ENCODE measurements at places on chromosomes 12 and 14.

- DNase-seq: no peak
Measured at GRCh38 chr12:89280833-89281538, 71.3 kb downstream of the DUSP6 start.

DNA sequence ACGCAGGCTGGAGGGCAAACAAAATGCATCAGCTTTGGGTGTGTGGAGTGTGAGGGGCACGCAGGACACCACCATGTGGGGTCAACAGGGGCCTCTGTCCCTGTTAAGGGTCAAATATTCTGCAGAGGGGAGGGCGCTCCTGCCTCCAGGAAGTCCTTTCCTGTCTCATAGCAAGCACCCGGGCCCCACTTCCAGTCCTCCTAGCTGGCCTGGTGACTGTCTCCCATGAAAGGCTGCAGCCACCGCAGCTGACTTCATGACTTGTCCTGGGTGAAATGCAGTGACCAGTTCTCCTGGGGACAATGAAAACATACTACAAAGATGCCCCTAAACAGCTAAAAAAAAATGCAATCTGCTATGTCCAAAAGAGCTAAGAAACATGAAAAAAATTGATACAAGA, 53.6 kb downstream of the LGMN start:
- DNase-seq: no peak

DNA sequence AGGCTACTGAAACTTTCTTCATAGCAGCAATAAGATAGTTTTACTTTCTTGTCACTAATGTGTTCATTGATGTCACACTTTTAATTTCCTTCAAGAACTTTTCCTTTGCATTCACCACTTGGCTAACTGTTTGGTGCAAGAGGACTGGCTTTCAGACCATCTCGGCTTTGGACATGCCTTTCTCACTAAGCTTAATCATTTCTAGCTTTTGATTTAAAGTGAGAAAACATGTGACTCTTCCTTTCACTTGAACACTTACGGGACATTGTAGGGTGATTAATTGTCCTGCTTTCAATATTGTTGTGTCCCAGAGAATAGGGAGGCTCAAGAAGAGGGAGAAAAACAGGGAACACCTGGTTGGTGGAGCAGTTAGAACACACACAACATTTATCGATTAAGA, 41.9 kb downstream of the IFNG start:
- DNase-seq: no peak

DNA sequence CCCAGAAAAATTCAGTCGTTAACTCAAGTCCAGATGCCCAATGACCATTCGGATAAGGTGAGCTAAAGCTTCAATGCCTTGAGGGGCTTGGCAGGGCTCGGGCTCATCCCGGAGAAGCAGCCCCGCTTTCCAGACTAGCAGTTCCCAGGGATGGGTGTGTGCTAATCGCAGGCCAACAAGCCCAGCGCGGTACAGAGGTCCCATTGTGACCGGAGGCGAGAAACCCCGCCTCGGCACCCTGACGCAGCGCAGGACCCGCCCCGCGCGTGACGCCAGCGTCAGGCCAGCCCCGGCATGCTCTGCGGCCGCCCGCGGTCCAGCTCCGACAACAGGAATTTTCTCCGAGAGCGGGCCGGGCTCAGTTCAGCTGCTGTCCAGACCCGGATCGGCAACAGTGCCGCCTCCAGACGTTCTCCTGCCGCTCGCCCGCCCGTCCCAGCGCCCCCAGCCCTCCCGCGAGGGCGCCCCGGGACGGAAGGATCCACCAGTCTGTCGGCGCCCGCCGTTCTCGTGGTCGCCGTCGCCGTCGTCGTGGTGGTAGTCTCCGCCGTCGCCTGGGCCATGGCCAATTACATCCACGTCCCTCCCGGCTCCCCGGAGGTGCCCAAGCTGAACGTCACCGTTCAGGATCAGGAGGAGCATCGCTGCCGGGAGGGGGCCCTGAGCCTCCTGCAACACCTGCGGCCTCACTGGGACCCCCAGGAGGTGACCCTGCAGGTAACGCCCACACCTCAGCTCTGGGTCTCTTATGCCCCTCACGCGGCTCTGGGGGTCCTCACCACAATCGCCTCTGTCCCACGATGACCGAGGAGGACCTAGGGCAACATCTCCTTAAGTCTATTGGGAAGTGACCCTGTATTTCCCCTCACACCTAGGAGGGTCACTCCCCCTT, at the start of gene ETNK1:
ETNK1 (plus strand) TSS at position 302 of the 892 bp plus-strand sequence; CDS start at position 562, 260 bp downstream.
- DNase-seq: peak; percentile 41

DNA sequence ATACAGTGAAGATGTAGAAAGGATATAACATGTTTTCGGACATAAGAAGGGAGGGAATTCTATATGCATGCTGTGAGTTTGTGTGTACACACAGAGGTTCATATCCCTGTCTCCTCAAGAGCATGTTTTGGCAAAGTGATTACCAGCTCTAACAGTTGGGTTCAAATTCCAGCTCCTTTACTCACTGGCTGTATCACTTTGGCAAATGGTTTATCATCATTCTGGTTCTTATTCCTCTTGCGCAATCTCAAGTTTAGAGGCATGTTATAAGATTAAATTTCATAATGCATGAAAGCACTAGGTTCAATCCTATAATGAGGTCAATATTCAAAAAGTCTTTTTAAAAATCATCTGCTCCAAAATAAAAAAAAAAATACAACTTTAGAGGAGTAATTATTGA, 107.7 kb upstream of the LRFN5 start:
- no peak for DNase-seq

DNA sequence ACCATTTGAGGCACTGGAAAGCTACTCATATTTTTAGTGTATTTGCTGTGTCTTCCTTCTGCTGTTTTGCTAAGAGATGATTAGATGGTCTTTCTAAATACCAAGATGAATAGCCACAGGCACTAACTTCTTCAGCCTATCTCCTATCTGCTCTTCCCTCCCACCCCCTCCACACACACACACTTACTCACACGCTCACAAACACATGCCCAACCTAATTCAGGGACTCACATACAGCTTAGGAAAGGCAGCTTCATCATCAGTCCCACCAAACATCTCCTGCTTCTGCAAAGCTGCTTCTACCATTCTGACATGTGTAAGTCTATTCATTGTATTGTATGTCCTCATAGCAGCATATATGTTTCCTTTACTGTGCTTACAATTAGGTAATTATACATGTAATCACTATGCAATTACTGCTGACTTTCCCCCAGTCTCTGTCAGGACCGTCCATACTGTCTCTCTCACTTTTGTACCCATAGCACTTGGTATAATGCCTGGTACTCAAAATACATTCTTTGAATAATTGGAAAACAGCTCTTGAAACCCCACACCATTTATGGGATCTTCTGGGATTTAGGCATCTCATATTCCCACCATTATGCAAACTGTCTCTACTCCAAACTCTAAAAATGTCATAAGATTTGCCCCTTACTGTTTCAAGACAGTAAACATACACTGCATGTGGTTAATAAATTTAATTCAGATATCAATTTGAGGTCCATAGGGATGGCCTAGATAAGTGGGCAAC, 83.3 kb upstream of the HIF1A start:
- DNase-seq: no peak

- DNase-seq: no peak
Measured at GRCh38 chr14:103923863-103924262, 4.4 kb upstream of the TDRD9 start.

DNA sequence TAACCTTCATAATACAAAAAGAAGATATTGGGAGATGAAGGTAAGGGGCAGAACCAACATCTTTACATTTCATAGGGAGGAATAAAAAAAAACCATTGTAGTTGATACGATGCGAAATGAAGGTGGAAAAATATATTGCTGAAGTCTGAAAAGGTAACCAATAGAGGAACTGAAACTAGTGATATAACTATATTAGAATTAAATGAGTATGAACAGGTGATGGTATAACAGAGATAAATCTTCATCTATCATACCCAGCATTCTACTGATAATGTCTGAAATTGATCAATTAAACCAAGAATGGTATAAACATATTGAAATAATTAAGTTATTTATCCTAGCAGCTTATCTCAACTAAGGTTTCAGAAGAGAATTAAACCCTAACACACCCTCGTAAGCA, 332.1 kb downstream of the NELL2 start:
- no peak for DNase-seq

- DNase-seq: no peak
Measured at GRCh38 chr14:44279357-44279756, 227.7 kb downstream of the FSCB start.

- DNase-seq: no peak
Measured at GRCh38 chr12:122878780-122879612, 16.9 kb downstream of the VPS37B start.

GRCh38 chr14:79412822-79413221, 798.5 kb downstream of the DIO2 start:
- DNase-seq: no peak

DNA sequence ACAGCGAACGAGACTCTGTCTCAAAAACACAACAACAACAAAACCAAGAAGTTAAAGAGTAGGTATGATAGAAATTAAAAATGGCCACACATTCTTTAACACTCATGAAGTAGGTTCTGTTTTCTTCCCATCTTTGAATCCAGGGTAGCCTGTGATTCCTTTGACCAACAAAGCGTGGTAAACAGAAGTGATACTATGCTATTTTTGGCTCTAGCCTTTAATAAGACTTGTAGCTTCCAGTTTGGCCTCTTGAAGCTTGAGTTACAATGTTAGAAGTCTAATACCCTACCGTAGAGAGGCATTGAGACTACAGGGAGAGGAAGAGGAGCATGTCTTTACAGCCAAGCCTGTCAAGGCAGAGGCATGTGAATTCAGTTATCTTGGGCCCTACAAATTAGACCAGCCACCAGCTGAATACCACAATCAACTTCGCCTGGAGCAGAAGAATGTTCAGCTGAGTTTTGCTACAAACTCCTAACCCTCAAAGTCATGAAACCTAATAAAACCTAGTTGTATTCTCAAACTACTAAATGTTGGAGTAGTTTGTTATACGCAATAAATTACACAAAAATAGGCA, 4.9 kb upstream of the NEMF start:
- no peak for DNase-seq

DNA sequence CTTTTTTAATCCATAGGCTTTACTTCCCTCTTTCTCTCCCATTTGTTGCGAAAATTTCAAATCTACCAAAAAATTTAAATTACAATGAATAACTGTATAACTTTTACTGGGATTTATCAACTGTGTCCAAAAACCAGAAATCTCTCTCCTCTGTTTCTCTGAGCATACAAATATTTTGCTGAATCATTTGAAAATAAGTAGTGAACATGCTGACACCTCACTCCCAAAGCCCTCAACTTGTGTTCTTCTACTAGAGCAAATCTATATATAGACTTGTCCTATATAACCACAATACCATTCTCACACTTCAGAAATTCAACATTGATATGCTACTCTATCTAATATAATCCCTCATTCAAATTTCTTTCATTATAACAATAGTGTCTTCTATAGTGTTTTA, 53.1 kb downstream of the SLCO1C1 start:
- no peak for DNase-seq

- DNase-seq: no peak
Measured at GRCh38 chr14:91891101-91891500, 23.8 kb upstream of the TC2N start.

- DNase-seq: no peak
Measured at GRCh38 chr14:73991092-73991491, 28.0 kb downstream of the ENTPD5 start.

DNA sequence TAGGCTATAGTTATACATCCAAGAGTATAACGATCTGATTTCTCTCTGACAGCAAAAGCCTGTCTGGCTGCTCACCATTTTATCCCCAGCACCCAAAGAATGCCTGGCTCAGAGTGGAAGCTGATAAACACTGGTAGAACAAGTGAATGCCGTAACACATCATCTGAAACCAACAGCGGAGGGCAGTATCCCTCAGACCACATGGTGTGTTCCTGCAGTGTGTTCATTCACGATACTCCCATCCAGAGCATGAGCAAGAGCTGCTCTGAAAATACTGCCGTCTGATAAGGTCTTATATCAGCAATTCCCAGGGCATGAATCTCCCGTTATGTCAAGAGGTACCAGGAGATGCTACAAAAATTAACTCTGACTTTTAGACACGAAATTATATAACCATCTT, 95.9 kb downstream of the TTC7B start:
- DNase-seq: no peak

DNA sequence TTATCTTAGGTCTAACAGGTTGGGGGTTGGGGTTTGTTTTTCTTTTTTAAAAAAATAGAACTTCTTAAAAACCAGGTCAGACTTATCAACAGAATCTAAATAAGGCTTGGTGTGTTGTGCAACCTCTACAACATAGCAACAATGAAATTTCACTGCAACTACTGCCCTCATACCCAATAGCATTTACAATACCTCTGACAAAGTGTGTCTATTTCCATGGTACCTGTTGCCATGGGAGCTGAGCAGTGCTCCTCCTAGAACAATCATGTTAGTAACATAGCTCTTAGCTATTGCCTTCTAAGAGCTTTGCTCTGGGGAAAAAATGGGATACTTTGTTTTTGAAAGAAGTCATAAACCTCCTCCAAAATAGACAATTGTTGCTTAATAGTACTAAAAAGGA, 103.3 kb upstream of the CCDC175 start:
- no peak for DNase-seq

- no peak for DNase-seq
Measured at GRCh38 chr14:98868866-98869265, 403.1 kb downstream of the BCL11B start.

DNA sequence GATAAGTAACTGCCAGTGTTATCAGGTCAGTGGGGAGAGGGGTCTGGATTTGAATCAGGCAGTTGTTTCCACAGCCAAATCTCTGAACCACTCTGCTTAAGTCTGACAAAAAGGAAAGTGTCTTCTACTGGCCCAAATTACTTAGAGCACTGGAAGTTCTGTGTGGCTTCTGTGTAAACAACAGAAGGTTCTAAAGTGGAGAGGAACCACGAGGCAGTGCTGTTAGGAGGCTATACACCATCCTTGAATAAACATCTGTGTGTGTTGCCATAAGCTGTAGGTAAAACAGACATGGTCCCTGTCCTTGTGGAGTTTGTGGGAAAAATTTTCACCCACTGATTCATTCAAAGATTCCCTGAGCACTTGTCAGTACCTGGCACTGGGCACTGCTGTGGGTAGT, 50.0 kb downstream of the GALNT4 start:
- DNase-seq: no peak

- no peak for DNase-seq
Measured at GRCh38 chr12:121776190-121777098, 17.0 kb downstream of the RHOF start.
